ENCODE measurements at places on chromosomes 12 and 14.

GRCh38 chr14:81122326-81122725, 98.4 kb downstream of the GTF2A1 start:
- DNase-seq, result no peak

DNA sequence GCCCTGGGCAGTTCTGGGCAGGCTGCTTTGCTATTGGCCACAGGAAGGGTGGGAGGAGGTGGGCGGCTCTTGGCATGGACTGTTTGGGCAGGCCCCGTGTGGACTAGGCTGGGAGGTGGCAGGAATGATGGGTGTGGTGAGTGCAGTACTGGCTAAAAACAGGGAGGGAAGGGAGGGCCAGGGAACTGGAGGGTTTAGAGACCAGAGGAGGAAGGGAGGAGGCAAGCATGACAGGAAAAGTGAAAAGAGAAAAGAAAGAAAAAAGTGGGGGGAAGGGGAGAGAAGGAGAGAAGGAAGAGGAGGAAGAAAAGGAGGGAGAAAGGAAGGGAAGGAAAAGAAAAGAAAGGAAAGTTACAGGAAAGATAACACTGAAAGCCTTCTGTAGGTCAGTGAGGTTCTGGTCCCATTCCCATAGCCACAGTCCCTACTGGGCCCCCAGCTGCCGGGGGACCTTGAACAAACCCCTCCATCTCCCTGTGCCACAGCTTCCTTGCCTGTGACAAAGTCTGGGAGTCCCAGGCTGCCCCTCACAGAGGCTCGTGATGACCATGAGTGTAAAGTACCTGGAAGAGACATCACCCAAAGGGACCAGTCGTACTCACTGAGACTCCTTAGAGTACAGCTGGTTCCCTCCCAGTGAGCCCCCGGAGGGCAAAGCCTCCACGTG, 1.1 kb upstream of the C14orf132 start:
- peak; percentile 57 for DNase-seq

DNA sequence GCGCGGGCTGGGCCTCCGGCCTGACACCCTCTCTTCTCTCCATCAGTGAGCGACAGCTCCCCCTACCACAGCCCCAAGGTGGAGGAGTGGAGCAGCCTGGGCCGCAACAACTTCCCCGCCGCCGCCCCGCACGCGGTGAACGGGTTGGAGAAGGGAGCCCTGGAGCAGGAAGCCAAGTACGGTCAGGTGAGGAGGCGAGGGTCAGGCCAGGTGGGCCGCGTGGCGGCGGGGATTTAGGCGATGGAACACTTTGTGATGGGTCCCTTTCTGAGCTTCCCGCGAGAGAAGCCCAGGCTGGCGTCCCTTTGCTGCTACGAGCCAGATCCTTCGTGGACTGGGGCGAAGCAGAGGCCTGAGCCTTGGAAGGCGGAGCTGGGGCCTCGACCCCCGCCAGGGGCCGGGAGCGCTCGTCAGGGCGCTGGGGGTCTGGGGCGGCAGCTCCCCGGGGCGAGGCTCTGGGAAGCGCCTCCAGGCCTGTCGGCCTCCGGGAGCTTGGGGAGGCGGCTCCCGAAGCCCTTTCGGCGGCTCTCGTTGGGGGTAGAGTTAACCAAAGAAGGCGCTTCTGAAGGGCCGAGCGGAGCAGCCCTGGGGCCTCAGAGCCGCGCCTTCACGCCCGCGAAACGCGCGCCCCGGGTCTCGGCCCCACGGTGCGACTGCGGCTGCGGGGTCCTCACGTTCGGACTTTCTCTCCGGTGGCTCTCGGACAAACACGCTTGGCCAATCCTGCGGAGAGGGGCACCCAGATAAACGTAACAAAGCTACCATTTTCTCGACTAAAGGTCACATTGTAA, 5.0 kb downstream of the PAX9 start:
- no peak for DNase-seq

DNA sequence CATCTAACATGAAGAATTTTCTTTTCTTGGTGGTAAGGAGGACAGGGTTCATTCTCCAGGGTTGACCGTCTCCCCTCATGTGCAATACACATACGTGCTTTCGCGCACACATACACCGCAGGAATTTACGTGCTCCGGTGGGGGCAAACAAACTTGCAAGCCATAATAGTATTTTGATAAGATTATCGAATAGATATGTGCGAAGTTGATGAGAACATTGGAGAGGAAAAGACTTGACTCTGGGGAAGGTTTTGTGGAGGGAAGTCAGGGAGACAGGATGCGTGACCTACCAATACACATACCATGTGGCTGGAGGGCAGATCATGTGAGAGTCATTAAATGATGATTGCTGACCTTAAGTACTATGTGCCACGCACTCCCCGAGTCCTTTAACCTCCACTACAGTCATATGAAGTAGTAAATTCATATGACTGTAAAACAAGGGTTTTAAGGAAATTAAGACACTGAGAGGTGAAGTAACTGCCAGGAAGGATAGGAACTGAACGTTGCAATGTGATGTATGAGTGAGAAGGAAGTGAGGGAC, 921 bp downstream of the RAD51B start:
- DNase-seq, result peak; percentile 62

DNA sequence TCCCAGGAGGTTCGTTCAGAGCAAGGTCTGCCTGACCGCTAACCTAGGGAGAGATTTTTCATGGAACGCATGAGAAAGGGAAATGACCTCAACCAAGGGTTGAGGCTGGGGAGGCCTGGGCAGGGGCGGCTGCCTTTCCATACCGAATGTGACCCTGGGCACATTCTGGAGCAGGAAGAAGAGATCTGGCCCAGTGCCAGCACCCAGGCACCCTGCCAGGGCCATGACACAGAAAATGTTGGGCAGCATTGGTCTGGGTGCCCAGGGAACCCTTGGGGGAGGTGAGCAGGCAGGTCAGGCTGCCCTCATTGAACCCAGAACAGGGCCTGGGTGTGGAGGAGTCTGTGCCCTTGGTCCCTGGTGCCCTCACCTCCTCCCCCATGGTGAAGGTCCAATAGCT, 106.8 kb downstream of the CALM1 start:
- peak; percentile 61 for DNase-seq

GRCh38 chr14:54193871-54194270, 202.9 kb upstream of the CDKN3 start:
- DNase-seq, result no peak

DNA sequence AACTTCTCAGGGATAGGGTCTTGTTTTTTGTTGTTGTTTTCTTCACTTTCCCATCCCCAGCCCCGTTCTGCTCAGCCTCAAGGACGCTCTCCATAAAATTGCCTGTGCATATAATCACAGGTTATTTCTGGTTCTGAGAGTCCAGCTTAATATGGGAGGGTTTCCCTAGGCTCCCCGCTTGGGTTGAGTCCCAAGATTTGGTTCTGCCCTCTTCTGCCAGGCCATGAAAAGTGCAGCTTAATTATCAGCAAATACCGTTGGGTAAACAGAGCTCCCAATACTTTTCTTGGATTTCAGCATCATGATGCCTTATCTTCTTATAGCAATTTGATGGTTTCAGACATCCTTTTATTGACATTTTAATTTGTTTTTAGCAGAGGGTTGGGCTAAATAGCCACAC, 75.6 kb downstream of the GRIN2B start:
- no peak for DNase-seq

- DNase-seq, result no peak
These were observed 993.5 kb downstream of the SLC6A15 start for GRCh38 chr12:83919081-83919480.

GRCh38 chr14:92753250-92753649, 4.8 kb upstream of the LGMN start:
- peak; percentile 39 for DNase-seq

- DNase-seq, result no peak
These were observed 318.8 kb downstream of the NRXN3 start for GRCh38 chr14:78488938-78489337.

DNA sequence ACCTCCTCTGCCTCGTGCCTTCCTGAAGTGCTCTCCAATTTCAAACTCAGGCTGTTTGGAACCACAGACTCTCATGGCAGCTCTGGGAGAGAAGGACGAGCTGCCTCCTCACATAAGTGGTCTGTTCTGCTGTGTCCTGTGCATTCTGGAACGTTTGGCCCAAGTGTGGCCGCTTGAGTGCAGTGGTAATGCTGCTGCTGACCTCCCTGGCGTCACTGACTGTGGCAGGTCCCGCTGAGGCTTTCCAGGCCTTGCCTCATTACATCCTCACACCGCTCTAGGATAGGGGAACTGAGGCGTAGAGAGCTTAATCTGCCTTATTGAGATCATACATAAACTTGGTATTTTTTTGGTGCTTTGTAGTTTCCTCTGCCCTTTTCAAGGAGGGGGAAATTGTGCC, 14.2 kb downstream of the CCDC92 start:
- DNase-seq, result peak; percentile 39

DNA sequence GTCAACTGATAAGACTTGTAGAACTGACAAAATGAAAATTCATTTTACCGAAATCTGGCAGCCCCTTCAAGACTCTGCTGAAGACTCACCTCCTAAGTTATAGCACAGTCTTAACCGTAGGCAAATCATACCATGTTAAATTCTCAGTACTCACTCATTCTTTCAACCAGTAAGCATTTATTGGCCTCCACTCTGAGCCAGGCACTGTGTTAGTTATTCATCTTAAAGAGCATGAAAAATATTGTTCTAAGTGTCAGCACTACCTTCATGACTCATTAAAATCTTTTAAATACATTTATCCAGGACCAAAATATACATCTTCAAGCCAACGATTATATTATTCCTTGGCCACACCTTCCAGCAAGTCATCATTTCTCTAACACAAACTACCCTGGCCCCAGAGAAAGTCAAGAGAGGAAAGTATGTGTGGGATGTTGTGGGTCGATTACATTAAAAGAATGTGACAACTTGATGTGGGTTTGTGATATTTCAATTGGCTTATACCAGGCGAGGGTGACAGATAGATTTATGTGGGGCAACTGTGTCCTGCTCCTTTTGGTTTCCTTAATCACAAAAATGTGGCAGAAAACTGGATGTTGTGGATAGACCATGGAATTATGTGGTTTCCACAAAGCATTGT, 55.0 kb downstream of the TMEM30B start:
- DNase-seq, result no peak

GRCh38 chr12:48601013-48601756, 31.3 kb upstream of the LALBA start:
- no peak for DNase-seq

- no peak for DNase-seq
These were observed 15.4 kb upstream of the FAR2 start for GRCh38 chr12:29133680-29134079.

- DNase-seq, result no peak
These were observed 46.3 kb downstream of the PPP2R5E start for GRCh38 chr14:63496837-63497400.

DNA sequence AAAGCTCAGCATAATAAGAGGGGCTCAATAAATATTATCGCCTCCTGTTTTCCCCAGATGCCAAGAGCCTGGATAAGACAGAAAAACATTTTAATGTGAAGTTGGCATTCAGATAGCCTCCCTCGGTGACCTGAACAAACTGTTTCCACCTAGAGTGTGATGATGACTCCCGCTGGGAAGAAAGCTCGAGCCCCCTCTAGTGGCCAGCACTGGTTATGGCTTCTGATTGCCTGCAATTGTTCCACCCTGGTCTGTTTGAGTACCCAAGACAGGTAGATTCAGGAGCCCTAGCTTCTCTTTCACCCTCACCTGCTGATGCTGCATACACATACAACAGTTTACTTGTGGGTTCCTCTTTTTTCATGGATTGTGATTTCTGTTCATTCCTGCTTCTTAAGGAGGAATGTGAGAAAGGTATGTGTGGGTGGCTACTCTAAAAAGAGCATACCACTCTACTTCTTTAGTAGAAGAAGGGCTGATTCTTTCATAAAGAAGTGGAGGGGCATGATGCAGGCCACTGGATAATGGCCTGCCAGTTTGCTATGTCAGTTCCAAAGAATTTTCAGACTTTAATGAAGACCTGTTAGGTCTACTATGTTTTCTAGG, 6.4 kb downstream of the ERG28 start:
- peak; percentile 88 for DNase-seq

- DNase-seq, result peak; percentile 86
These were observed 768 bp downstream of the CEP170B start for GRCh38 chr14:104865631-104866441.

DNA sequence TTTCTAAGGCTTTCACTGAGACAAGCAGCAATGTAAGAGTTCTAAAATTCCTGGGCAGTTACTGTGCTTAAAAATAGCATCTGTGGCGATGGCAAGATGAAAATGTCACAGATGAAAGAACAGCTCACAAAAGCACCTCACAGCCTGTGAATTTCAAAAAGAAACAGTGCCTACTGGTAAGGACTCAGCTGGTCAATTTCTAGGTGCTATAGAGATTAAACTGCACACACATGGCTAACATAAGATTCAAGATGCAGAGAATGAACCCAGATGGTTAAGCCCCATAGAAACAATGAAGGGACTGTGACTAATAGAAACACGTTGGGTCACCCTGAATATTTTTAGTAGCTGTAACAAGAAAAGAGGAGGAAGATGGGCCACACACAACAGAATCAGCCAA, 12.0 kb upstream of the IL26 start:
- DNase-seq, result no peak

GRCh38 chr12:46442738-46443137, 70.2 kb upstream of the SLC38A2 start:
- no peak for DNase-seq

DNA sequence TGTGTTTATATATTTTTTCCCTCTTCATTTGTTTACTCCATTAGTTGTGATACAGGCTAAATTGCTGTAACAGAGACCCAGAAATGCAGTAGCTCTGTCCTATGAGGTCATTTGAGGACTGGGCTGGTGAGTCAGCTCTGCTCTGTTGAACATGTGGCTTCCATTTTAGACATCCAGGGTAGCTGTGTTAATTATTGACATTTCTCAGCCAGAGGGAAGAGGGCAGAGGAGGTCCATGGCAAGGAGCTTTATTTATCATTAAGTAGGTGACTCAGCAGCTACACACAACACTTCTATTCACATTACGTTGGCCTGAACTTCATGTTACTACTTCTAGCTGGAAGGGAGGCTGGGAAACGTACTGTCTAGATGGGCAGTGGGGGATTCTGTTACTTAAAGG, 85.4 kb downstream of the PTCSC3 start:
- peak; percentile 47 for DNase-seq

- no peak for DNase-seq
These were observed 2.8 kb downstream of the CDKN3 start for GRCh38 chr14:54399560-54399959.

- DNase-seq, result no peak
These were observed 80.4 kb downstream of the PITPNM2 start for GRCh38 chr12:123070267-123071081.

GRCh38 chr12:68873316-68873715, 59.7 kb downstream of the CPM start:
- DNase-seq, result no peak

DNA sequence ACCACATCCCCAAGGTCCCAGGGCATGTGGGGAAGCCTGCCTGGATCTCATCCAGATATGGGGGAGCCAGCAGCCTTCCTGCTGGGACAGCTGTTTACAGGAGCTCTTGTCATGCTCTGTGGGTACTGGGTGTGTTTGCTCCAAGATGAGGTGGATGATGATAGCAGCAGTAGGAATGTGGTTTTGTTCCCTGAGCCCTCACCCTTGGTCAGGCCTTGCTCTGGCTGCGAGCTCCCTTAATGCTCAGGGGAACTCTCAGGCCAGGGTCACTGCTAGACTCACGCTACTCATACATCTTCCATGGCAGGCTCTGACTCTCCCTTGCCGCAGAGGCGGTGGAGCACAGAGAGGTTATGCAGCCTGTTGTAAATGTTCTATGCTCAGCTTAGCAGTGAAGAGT, 990.3 kb downstream of the AACS start:
- no peak for DNase-seq

GRCh38 chr12:113537751-113538087, 66.0 kb upstream of the LHX5 start:
- no peak for DNase-seq

GRCh38 chr14:71410578-71411284, 503.5 kb downstream of the PCNX1 start:
- DNase-seq, result no peak

All from stomach (tissue), 19 donors.